Left lobe of liver (tissue), 2 donors: ENCODE measurements at places on chromosomes 16 and 17.

DNA sequence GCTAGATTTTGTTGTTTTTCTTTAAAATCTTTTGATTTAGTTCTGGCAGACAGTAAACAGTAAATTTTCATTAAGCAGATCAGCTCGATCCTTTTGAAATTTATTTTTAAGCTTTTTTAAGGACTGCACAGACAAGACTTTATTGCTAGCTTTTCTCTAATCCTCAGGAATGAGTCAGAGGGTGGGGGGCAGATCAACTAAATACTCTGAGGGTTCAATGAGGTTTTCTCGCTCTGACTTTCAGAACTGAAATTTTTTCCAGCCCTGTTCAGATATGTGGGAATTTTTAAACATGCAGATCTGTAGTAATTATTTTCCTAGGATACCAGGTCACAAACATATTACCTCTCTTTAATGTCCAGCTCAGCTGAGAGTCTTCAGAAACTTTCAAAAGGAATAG, 977.2 kb downstream of the CDH11 start:
- DNase-seq = no peak

GRCh38 chr17:83198366-83199341, 119.2 kb downstream of the METRNL start:
- DNase-seq = no peak

- DNase-seq = no peak
Measured at GRCh38 chr16:79172976-79173500, 427.5 kb downstream of the MAF start.

- no peak for DNase-seq
Measured at GRCh38 chr16:57630407-57630797, 2.0 kb downstream of the ADGRG1 start.

- DNase-seq = no peak
Measured at GRCh38 chr17:58693208-58693607, 806 bp downstream of the RAD51C start.

- DNase-seq = peak; percentile 82
Measured at GRCh38 chr17:58531661-58532554, 17.5 kb upstream of the MTMR4 start.
